Activated naive CD4-positive, alpha-beta T cell treated with anti-CD3 and anti-CD28 coated beads for 36 hours (primary cell): ENCODE measurements at places on chromosomes 7 and 10.

GRCh38 chr7:138226745-138227279 is 150.6 kb downstream of the AKR1D1 start:
- DNase-seq = no peak

DNA sequence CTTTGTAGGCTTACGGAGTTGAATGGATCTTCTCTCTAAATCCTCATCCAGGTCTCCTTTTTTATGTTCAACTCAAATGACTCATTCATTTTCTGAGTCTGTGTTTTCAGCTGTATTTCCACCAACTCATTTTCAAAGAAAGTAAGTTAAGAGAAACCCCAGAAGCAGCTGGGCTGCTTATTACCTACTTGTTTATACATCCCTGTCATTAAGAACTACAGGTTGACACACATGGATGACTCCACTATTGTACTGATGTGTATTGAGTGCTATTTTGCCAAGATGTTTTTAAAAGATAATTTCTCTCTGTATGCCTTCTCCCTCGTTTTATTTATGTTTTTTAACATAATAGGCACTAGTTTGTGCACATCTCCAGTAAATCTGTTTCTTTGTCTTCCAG is 41.9 kb downstream of the DGKI start:
- DNase-seq = no peak

GRCh38 chr10:90317172-90317571 is 540.7 kb downstream of the HTR7 start:
- no peak for DNase-seq

GRCh38 chr10:5266351-5266750 is 69.7 kb downstream of the AKR1C4 start:
- no peak for DNase-seq

DNA sequence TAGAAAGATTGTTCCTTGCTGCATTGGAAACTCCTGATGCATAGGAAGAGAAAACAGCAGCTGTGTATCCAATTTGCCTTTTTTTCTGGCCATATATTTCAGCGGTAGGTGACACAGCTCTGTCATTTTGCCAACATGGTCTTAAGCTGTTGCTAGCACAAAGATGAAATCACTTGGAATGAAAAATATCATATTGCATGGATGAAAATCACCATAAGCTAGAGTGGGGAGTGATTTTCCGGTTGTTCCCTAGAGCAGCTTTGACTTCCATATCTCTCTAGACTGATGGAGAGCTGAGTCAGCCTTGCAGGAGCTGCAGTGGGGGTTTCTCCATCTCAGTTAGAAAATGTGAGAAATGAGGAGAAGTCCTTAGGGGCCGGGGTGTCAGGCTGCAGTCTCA is 38.3 kb upstream of the BTBD16 start:
- DNase-seq = no peak

GRCh38 chr7:8739837-8740236 is 306.4 kb downstream of the NXPH1 start:
- DNase-seq = no peak

- peak; percentile 52 for DNase-seq
Measured at GRCh38 chr7:108455998-108456677, at the start of gene NRCAM. Gene NRCAM, minus strand, starts transcription at chr7:108456436. Its CDS starts 216,372 bp downstream, at chr7:108240064.
